Tibial artery (tissue), 4 donors: ENCODE measurements at places on chromosomes 12 and 14.

- no peak for DNase-seq
Measured at GRCh38 chr12:107374161-107374840, 281.0 kb upstream of the CRY1 start.

- no peak for DNase-seq
Measured at GRCh38 chr12:64583771-64584421, 26.4 kb upstream of the RASSF3 start.

GRCh38 chr12:64877363-64878004 is 53.0 kb downstream of the TBC1D30 start:
- DNase-seq: no peak

- no peak for DNase-seq
Measured at GRCh38 chr12:2691345-2692071, 103.3 kb upstream of the FKBP4 start.

GRCh38 chr14:42140001-42140400 is 533.3 kb downstream of the LRFN5 start:
- no peak for DNase-seq

GRCh38 chr12:120832737-120833136 is 71.4 kb downstream of the SPPL3 start:
- DNase-seq: no peak

DNA sequence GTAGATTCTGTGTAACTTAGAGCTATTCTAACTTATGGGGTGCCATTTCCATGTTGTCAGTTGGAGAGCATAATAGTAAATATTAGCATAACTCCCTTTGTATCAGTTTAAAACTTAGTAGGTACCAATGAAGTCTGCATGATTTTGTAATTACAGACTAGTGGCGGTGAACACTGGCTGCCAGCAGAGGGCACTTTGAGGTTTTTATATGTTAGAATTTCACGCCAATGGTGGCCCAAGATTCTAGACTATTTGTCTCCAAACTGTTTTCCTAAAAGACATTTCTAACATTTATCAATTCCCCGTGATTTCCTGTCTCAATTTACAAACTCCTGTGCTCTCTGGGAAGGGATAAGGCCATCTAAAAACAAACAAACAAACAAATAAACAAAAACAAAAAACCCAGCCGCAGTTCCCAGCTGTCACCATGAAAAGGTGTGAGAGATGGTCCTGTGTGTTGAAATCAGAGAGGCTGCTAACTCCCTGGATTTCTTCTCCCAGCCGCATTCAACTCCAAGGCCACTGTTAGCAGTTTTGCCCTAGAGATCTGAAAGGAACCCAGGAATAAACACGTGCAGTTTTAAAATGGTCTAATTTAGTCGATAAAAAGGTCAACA is 57.6 kb downstream of the BRMS1L start:
- DNase-seq: no peak

GRCh38 chr14:101594511-101595148 is 33.3 kb downstream of the DIO3 start:
- no peak for DNase-seq

DNA sequence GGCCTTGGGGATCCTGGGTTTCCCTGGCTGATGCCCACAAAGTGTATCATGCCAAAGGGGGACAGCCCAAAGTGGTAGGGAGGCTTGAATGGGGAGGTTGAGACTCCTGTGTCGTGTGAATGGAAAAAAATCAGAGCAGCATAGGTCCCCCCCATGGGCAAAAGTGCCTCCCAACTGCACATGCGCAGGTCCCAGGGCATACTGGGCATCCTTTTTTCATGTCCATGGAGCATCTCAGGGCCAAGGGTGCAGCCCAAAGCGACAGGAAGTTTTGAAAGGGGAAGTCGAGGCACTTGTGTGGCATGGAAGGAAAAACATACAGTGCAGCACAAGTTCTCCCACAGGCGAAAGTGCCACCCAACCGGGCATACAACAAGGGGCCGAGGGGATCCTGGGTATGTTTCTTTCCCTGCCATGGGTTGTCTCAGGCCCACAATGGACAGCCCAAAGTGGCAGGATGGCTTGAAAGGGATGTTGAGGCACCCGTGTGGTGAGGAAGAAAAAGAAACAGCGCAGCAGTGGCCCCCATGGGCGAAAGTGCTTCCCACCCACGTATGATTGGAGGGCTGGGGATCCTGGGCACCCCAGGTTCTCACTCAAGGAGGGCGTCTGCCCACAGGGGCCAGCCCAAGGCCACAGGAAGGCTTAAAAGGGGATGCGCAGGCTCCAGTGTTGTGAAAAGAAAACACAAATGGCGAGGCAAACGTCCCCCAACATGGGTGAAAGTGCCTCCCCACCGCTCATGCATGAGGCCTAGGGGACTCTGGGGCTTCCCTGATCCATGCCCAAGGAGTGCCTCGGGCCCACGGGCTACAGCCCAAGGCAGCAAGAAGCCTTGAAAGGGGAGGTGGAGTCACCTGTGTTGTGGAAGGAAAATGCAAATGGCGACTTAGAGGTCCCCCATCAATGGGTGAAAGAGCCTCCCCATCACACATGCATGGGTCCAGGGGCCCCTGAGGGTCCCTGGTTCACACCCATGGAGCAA is 573.7 kb downstream of the ALG10 start:
- DNase-seq: peak; percentile 21

DNA sequence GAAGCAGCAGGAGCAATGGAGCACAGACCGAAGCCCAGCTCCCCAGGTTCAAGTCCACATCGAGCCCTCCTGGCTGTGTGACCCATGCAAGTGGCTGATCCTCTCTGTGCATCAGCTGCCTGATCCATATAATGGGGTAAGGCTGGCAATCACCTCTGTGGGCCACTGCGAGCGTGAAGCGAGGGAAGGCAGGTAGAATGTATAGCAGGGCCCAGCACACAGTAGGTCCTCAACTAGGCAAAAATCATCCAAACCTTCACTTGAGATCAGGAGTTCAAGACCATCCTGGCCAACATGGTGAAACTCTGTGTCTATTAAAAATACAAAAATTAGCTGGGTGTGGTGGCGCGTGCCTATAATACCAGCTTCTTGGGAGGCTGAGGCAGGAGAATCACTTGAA is 102.6 kb downstream of the SCARB1 start:
- DNase-seq: no peak

DNA sequence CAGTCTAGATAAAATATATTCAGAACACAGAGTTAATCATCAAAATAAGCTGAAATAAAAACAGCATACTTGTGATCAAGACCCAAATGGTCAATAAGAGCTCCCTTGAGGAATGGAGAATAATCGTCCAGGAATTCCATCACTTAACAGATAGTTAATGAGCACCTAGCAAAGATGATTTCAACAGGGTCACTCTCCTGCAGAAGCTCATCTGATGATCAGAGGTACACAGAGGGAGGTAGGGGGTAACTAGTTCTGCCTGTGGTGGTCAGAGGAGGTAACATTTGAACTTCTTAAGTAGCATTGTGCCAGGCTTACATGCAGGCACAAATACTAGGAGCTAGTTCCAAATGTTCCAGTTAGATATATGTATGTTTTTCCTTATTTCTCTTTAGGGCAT is 9.5 kb downstream of the MED13L start:
- no peak for DNase-seq

DNA sequence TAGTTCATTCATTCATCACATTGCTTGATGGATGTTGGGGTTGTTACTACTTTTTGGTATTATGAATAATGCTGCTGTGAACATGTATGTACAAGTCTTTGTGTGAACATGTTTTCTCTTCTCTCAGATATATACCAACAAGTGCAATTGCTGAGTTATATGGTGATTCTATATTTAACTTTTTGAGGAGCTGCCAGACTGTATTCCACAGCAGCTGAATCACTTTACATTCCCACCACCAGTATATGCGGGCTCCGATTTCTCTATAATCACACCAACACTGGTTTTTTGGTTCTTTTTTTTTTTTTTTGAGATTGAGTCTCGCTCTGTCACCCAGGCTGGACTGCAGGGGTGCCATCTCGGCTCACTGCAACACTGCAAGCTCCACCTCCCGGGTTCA is 22.2 kb upstream of the PLEKHG6 start:
- DNase-seq: no peak
